ENCODE measurements at places on chromosomes 1 and 21.

GRCh38 chr1:201447903-201448871 is 20.8 kb downstream of the PHLDA3 start:
- peak; percentile 56 for DNase-seq

DNA sequence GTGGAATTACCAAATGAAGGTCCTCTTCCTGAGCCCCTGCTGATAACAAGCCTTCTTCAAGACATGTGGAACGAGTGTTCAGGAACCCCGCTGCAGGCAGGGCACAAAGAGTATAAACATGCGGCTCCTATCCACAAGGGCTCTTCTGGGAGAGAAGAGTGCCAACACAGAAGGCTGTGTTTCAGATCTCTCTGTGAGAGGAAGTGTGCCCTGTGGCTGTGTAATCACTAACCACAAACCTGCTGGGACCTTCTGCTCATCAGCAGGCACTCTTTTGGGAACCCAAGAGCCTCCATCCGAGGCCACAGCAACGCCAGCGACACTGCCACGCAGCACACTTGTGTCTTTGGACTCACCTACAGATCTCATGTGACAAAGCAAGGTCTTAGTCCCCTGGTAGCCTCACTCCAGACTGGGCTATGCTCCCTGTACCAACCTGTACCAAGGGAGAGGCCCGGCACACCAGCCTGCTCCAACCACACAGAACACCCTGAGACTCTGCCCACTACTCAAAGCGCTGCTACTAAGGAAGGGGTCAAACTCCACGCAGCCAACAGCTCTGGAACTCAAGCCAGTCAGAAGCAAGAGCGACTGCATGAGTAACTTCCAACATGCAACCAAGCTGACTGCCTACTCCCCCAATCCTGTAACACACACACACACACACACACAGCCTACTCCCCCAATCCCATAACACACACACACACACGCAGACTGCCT is 7.8 kb downstream of the PTTG1IP start:
- DNase-seq, result no peak

DNA sequence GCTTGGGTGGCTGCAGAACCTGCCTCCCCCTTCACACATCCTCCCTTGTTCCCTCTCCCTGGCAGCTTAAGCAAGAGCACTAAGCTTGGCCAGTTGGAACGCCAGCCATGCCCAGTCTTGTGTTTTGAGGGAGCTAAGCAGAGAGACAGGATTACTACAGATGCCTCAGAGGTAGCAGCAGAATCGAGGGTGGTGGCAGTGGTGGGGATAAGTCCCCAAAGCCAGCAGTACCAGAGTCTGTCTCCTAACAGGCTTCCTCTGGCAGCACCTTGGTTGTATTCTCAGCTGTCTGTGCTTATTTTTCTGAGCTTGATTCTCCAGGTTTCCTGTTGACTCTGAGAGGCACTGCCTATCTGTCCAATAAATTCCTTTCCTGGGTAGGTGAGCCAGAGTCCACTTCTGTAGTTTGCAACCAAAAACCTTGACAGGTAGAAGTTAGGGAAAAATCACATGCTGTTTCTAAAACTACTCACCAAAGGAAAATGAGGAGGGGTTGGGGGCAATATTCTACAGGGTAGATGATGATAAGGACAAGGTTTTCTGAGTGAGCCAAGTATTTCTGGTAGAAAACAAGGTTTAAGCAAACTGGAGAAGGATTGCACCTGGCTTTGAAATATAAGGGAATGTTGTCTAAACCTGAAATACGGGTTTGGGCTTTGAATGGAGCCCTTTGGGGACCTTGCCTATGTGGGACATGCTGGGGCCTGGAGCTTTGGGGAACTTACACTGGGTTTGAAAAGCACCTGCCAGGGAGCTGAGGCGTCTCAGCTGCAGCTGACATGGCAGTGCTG is 100.8 kb downstream of the PBX1 start:
- no peak for DNase-seq

DNA sequence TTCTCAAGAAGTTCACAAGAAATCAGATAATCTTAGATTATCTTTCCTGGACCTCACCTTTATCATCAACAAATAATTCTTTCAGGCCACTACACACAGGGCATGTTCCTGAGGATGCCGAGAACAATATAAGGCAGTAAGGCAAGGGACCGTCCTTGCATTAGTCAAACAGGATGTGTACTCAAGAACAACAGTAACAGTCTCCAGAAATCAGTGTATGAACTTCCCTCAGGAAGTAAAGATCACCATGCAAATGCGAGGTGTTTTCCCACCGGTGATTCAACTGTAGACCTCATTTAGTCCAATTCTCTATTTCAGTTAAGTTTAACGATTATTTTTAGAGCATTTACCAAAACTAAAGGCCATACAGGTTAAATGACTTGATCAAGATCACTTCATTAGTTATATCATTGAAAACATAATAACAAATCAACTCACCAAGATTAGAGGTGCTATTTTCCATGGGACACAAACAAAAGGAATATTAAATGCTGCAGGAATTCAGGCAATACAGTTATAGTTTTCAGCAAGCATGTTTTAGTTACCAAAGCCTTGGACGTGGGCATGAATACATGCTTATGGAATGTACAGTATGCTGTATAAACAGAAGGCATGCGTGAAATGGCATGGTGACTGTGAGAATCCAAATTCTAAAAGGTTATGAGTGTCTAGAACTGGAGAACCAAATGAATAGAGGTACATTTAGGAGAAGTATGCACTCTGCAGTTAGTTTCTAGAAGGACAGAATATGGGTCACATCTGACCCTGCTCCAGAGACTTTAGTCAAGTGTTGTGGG is 145.2 kb downstream of the TNR start:
- no peak for DNase-seq

DNA sequence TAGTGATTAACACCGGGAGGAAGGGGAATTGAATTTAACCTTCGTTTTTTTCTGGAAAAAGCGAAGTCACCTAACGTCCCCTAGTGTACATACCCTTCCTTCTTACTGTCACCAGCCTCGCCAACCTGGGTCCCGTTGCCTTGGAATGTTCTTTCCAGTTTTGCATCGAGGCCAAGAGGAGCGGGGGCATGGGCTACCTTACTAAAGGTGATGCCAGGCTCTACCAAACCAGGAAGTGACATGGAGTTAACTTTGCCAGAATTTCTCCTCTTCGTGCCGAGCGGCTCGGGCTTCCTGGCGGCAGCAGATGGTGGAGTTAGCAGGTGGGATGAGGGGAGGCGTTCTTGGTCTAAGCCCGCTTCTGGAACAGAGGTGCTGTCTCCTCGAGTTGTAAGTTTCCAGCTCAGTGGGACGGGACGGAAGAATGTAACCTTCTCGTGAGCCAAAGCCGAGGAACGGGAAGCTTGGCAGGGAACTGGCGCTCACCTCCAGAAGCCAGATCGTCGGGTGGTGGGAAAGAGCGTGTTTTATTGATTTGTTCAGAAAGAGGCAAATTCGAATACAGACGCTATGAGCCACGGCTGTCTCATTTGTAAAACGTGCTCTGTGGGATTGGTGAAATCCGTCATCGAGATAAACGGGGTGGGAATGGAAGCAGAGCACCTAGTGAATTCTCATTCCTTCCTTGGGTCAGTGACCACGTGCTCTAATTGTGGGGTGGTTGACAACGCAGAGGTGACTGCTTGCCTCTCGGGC is 486 bp downstream of the NIPAL3 start:
- no peak for DNase-seq
